ENCODE measurements at places on chromosomes 2 and 18.

- no peak for DNase-seq
Observed at GRCh38 chr18:7618891-7619442, 51.9 kb downstream of the PTPRM start.

DNA sequence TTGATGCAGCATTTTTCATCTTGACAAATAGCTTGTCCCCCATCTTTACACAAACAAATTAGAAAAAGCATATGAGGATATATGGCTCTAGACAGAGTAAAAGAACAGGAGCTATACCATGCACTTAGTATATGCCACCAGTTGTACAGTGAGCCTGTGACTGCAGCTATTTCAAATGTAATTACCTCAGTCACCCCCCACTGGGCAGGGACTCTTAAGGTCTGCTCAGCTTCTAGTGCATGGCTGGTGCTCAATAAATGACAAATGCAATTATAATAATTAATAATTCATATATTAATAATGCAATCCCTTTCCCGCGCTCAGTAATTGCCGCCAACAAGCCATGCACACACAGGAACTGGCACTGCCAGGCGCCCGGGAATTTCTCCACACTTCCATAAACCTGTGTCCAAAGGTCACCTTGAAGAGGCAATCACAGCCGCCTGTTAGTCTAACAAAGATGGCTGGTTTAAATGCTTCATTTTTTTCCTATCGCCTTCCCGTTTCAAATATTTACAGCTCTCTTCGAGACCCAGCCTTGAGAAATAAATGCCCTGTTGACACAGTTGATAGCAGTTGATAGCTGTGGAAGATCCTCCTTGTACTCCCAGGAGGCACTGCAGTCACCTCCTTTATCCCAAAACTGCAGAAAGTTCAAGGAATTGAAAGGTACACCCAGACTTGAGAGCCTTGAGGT is 156.6 kb downstream of the INO80D start:
- DNase-seq, result no peak

- DNase-seq, result no peak
Observed at GRCh38 chr2:213834746-213835145, 550.5 kb downstream of the SPAG16 start.

DNA sequence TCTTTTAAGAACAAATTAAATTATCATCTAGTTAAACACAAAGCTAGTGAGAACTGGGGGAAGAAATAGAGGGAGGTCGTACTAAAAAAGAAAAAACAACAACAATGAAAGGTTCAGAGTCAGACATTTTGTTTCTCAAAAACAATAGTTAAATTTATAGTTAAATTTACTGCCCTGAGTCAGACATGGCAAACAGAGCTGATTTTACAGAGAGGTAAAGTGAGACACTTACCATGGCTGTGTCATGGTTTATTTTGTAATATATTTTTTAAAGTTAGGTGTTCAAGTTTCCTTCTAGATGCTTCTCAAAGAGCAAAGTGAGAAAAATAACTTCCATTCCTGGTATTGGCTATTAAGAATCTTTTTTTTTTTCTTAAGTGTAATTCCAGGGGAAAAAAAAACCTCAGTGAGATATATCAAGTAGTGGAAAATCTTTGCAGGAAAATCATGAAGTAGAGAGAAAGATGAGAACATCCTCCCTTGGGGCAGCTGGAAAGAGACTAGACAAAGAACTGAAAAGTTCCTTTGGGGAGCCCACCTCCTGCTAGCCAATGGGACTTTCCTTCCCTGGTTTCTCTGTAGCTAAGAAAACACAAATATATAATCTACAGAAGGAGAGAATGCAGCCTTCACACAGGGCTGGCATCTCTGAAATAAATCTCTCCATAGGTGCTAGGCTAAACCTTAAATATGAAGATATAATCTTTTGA is 12.3 kb downstream of the KLF7 start:
- no peak for DNase-seq

DNA sequence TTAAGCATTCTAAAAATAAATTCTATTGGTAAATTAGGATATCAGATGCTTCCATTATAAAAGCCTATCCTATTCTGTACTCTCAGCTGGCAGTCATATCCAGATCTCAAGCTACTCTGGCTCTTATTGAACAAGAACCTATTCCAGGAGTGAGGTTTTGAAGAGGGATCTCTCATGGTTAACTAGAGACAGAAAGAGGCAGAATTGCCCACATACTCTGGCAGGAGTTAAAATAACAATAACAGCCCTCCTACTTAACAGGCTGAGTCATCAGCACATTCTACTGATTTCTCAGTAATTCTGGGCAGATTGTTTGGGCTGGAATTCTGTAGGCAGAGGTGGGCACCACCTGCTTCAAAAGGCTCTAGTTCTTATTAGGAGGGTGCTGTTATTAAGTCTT is 142.0 kb upstream of the UNC80 start:
- DNase-seq, result no peak
